ENCODE measurements at places on chromosomes 7 and 10.

DNA sequence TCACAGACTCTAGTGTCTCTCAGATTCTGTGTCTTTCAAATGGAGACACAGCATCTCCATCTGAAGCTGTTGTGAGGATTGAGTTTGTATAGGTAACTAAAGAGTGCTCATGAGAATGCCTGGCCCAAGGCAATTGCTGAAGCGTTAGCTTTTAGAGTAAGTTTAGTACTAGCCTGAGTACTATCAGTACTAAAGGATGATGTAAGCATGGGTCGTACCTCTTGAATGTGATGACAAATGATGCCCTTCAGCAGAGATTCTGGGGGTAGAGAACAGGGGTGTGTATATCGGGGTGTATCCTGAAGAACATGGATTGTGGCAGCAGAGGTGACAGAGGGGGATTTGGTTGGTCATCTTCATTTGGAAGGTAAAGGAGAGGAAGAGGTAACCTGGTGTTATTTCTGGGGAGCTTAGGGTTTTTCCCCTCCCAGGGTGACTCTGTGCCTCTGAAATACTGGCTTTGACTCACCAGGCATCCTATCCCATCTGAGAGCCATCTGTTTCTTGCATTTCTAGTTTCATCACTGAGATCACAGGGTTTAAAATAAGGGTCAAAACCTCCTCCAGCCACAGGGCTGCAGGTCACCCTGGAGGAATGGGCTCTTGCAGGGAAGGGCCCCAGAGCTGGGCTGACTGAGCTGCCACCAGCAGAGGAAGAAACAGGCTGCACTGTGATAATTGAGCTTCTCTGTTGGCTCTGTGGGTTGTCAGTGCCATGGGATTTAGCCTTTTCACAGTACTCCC, 756.0 kb downstream of the KCNMA1 start:
- no peak for DNase-seq

GRCh38 chr10:26408858-26409494, 29.2 kb upstream of the APBB1IP start:
- DNase-seq: no peak

DNA sequence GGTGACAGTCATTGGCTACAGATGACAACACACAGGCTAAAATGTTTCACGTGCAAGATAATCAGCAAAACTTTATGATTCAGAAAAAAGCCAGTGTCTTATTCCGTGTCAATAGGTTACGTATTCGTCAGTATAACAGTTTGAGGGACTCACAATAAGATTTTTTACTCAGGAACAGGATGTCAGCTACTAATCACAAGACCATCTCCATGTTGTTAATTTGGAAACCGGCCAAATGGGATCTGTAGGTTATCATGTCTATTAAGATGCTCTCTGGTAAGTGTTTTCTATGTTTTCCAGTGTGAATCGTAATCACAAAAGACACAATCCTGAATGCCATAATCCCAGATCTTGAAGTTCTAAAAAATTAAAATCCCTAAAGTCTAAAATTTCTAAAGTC, 197.3 kb downstream of the ETV1 start:
- DNase-seq: no peak

DNA sequence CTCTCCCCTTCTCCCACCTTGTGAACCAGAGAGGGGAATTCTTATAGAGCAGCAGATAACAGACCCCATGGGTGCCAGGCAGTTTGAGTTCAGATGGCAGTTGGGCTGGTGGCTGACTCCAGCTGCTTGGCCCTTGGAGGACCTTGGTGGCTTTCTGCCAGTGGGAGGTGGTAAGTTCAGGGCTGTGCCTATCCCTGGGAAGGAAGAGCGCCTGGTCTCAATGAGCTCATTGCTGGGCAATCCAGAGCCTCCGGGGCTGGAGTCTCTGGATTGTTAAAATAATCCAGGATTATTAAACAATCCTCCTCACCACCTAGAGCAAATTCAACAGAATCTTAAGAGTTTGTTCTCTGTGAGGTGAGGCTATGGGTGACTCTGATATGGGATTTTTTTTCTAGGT, 105.2 kb downstream of the FANK1 start:
- no peak for DNase-seq

DNA sequence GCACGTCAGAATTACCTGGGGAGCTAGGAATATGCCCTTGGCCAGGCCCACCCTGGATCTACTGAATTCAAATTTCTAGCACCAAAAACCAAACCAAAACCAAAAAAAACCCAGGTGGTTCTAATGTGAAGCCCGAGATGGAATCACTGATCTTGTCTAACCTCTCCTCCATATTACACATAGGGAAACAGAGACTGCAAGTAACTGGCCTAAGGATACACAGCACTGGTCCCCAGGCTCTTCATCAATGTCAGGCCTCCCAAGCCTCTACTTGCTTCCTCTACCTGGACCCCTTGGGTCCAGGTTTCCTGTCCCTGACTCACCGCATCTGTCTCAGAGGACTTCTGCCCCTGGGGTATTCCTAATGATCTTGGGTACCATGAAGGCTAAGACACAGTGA, 30.7 kb downstream of the ZCCHC24 start:
- DNase-seq: no peak

DNA sequence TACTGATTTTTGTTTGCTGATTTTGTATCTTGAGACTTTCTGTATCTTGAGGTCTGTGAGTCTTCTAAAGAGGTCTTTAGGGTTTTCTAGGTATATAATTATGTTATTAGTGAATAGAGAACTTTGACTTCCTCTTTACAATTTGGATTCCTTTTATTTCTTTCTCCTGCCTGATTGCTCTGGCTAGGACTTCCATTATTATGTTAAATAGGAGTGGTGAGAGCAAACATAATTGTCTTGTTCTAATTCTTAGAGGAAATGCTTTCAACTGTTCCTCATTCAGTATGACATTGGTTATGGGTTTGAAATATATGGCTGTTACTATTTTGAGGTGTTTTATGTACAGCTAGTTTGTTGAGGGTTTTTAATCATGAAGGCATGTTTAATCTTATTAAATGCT, 308.0 kb upstream of the TEX47 start:
- no peak for DNase-seq

GRCh38 chr10:24762966-24763623, 39.4 kb upstream of the ARHGAP21 start:
- DNase-seq: no peak

DNA sequence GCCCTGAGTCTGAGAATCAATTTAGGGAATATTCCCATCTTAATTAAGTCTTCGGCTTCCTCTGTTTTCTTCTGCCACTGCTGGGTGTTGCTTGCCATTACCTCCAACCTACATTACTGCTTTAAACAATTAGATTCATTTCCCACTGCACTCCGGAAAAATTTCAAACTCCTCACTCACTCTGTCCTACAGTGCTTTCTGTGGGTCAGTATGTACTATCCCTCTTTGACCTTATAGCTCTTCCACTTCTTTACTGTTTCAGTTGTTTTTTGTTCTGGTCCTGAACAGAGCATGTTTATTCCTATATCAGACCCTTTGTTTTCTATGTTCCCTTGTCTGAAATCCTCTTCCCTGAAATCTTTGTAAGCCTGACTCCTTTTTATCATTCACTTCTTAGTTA, 160.6 kb downstream of the MAGI2 start:
- no peak for DNase-seq

- no peak for DNase-seq
Measured at GRCh38 chr10:26468291-26468690, 30.1 kb downstream of the APBB1IP start.

DNA sequence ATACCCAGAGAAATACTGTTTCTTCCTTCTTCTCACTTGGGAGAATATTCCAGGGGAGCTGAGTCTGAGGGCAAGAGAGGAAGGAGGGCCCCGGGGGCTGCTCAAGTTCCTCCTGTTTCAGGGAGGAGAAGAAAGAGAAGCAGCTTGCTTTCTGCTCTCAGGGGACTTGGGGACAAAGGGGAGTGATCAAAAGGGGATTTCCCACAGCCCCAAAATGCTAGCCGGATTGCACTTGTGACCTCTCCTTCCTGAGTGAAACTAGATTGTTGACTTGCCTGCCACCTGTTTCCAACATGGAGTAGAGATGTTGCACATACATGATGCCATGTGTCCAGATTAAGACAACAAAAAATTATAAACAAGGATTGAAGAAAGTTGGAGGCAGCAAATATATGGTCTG, 28.7 kb upstream of the PDCD4 start:
- DNase-seq: no peak

- no peak for DNase-seq
Measured at GRCh38 chr7:26399736-26400135, 108.1 kb downstream of the SNX10 start.

GRCh38 chr7:51587604-51588003, 271.0 kb upstream of the COBL start:
- no peak for DNase-seq

DNA sequence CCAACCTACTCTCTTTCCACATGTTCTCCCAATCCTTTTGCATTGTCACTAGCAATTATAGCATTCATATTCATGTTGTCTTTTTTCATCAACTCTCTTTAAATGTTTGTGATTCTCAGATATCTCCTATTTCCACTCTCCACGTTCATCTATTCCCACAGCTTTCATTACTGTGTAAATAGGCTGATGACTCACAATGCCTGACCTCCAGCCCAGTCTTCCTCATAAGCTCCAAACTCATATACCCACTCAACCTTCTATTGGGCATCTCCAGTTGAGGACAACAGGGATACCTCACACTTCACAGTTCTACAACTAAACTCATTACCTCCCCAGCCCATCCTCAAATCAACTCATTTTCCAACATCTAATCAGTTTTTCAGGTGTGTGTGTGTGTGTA, 194.1 kb downstream of the DGKI start:
- DNase-seq: no peak

Measured in stimulated activated CD8-positive, alpha-beta memory T cell treated with anti-CD3 and anti-CD28 coated beads, Interleukin-7, amount 100 ng/mL, for 48 hours (primary cell).